NCI-H1092 (cell line): ENCODE measurements at places on chromosomes 5 and 9.

DNA sequence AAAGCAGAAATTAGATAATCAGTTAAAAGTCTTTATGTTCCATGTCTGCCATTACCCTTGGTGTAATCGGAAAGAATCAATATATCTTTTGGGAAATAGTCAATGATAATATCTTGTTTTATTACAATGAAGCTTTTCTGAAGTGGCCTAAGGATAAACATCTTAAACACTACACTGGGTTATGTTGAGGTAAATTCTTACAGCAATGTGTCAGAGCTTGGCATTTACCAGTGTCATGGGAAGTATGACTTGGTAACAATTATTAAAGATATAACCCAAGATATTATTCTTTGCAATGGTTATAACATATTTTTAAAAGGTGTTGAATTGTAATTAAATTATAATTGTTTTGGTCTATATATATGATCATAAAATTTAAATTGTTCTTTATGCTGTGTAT lies 84.7 kb downstream of the CFAP95 start:
- DNase-seq = no peak

GRCh38 chr9:134299883-134300282 lies 26.4 kb upstream of the RXRA start:
- DNase-seq = no peak

DNA sequence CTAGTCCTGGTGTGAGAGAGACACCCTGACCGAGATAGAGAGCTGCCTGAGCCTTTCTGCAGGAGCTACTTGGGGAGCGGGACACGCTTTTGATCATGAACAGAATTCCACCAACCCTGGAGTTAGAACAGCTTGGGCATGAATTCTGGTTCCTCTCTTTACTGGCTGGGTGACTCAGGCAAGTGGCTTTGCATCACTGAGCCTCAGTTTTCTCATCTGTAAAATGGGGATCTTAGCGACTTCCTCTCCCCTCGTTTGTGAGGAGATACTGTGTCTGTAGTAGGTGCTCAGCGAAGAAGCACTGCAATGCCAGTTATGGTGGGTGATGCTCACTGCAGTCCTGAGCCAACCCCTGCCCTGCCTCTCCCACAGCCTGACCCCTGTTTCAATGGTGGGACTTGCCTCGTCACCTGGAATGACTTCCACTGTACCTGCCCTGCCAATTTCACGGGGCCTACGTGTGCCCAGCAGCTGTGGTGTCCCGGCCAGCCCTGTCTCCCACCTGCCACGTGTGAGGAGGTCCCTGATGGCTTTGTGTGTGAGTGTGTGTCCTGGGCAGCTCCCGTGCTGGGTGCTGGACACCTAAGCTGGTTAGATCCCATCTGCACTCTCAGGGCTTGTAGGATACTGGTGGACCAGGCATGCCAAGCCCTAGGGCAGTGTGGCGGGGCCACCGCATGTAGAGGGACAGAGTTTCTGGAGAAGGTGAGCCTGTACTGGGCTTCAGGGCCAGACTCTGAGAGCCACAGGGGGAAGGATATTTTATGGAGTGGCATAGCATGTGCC lies 16.0 kb downstream of the CRB2 start:
- no peak for DNase-seq

DNA sequence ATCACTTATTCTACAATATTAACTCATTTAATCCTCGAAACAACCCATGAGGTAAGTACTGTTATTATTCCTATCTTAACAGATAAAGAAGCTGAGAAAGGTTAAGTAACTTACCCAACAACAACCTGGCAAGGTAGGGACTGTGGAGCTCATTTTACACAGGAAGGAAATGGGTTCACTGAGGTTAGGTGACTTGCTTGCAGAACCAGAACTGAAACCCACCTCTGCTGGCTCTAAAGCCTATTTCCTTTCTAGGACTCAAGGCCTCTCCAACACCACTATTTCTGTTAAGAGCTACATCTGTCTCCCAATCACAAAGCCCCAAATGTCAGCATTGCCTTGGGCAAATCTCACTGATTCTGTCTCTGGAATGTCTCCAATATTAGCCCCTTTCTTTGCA lies 38.9 kb upstream of the IFNK start:
- DNase-seq = no peak

GRCh38 chr9:21097817-21098216 lies 20.1 kb upstream of the IFNB1 start:
- no peak for DNase-seq

- no peak for DNase-seq
These were observed 85.6 kb upstream of the CACNA1B start for GRCh38 chr9:137791947-137792346.

GRCh38 chr9:114709636-114710035 lies 27.6 kb upstream of the TEX48 start:
- no peak for DNase-seq

GRCh38 chr5:9473624-9474023 lies 72.3 kb downstream of the SEMA5A start:
- DNase-seq = no peak
